Stimulated activated CD8-positive, alpha-beta memory T cell treated with anti-CD3 and anti-CD28 coated beads, Interleukin-7, amount 100 ng/mL, for 4 hours (primary cell): ENCODE measurements at places on chromosomes 3 and 15.

DNA sequence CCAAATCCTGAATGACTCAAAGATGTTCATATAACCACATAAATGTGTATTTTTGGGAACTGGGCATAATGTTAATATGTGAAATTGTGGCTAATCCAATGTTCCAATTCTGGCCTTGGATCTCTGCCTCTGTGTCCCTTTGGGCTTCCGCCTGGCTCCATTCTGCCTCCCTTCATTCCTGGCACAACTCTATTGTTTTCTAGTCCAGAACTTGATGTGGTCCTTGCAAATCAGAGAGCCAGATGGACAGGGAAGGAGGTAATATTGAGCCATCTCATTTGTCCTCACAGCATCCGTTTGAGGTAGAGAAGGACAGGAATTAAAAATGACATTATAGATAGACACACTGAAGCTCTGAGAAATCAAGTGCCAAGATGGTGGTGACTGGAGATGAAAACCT, 355.7 kb upstream of the TBL1XR1 start:
- DNase-seq, result no peak

- DNase-seq, result no peak
Measured at GRCh38 chr3:31670136-31670535, 137.4 kb downstream of the STT3B start.

GRCh38 chr3:45437383-45437782, 49.0 kb downstream of the LARS2 start:
- no peak for DNase-seq

DNA sequence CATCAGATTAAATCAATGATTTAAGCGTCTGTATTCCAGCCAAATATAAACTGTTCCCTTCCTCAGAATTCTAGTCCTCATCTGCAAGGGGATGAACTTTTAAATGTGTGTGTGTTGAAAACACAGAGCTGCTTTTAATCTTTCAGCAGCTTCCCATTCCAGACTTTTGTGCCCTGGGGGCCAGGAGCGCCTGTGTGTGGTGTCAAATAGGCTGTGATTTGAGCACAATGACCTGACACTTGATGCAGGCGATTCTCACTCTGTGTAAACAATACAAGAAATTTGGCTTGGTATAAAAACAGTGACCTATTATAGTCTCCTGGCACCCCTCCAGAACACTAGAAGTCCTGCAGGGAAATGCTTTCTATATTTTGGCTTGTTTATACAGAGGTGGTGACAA, 274.6 kb upstream of the ROPN1 start:
- DNase-seq, result no peak

- no peak for DNase-seq
Measured at GRCh38 chr3:186417791-186418190, 55.8 kb upstream of the DGKG start.

DNA sequence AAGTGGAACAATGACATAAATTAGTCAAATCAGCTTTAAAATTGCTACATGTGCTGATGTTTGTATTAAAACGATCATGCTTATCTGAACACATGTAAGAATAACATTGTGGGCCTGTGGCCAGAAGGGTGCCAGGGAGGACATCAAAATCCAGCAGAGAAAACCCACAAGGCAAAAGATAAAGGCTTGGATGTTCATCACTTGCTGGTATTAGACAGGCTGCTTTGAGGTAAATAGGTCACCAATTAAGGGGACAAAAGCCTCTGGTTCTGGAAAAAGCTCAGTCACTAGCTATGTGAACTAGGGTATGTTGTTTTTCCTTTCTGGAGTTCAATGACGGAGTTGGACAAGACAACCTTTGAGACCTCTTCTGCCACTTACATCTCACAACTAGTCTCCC, 74.4 kb upstream of the TMEM108 start:
- no peak for DNase-seq

DNA sequence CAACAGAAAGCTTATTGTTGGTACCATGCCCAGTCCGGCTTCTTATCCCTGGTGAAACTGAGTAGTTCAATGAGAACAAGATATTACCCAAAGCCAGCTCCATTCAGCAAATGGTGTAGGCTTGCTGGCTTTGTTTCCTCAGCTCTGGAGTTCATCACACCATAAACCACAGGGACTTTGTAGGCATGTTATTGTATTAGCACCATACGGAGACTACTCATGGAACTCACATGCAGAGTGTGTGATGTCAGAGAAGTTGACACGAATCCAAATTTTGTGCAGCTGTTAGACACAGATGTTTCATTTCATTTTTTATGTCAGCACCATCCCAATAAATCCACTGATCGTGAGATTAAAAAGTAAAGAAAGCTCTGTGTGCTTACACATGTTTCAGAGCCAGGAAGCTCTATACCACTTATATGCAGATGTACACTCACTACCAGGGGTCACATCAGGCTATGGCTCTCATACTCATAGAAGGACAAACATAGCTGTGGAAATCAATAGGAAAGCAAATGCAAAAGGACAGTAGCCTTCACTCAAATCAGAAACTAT, 63.4 kb upstream of the LEKR1 start:
- no peak for DNase-seq

DNA sequence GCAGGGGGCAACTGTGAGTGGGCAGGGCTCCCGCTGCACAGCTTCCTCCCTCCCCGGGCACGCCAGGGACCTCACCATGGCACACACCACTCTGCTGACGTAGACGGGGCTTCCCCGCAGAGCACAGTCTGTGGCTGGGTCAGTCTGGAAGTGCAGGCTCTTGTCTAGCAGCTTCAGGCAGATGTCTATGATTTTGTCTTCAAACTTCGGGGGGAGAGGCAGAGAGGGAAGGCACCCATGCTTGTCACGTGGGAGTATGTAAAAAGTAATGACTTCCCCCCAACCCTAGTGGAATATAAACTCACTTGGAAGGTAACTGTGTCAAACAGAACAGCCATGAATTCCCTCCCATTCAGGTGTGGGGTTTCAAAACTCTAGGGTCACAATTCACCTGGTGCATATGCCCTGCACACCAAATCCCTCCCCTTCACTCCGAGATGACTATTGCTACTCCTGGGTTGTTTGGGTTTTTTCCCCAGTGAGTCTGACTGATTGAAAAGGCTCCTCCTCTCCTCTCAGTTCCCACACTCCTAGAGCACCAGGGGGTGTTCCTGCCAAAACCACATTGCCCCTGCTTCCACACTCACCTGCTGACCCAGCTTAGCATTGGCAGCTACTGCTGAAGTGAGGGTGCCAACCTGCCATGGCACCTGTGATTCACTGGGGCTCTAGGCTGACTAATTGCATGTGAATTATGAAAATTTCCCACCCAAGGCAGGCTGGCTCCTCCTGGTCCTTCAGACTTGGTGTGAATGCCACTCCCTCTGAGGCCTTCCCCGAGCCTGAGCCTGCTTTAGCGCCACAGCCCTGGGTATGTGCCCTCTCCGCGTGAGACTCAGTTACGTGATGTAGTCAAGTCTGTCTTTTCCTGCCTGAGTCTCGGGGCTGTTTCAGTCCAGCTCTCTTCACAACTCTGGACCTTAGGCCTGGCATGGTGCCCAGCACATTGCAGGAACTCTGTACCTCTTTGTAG, 13.0 kb downstream of the TGM5 start:
- DNase-seq, result no peak

- no peak for DNase-seq
Measured at GRCh38 chr3:188021041-188021440, 132.9 kb upstream of the LPP start.

GRCh38 chr3:23961066-23961465, 16.0 kb downstream of the NR1D2 start:
- no peak for DNase-seq

DNA sequence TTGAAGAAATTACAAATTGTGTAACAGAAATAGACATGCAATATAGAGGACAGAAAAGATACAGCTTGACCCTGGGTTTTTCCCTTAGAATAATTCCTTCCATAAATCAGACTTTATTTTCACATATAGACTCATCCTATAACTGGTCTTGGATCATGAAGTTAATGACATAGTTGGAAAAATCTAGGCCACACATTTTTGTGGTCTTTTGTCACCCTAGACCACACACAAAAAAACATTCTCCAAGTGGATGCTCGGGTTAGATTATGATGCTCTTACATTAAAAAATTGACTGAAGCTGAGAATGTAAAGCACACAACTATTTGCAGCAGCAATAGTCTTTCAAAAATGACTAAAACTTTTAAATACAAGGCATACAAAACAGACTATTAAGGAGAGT, 7.5 kb upstream of the PLA2G4D start:
- DNase-seq, result no peak

DNA sequence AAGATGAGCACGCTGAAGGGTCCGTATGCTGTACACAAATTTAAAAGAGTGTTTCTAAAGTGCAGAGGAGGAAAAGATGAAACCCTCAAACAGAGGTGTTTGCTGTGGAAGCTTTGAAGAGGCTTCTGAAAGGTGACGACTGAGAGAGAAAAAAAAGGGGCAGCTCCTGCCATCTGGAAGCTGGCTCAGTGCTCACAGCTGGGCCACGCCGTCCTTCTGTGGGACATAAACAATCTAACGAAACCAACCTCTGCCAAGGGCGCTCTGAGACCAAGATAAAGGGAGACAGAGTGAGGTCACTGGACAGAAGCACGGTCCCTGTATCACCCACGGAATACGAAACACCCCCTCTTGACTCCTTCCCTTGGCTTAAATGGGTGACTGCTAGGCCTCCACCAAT, 96.3 kb upstream of the SLC6A6 start:
- no peak for DNase-seq

- no peak for DNase-seq
Measured at GRCh38 chr3:100875239-100875638, 118.0 kb downstream of the ABI3BP start.

- DNase-seq, result no peak
Measured at GRCh38 chr3:192980632-192981031, 63.0 kb upstream of the MB21D2 start.

DNA sequence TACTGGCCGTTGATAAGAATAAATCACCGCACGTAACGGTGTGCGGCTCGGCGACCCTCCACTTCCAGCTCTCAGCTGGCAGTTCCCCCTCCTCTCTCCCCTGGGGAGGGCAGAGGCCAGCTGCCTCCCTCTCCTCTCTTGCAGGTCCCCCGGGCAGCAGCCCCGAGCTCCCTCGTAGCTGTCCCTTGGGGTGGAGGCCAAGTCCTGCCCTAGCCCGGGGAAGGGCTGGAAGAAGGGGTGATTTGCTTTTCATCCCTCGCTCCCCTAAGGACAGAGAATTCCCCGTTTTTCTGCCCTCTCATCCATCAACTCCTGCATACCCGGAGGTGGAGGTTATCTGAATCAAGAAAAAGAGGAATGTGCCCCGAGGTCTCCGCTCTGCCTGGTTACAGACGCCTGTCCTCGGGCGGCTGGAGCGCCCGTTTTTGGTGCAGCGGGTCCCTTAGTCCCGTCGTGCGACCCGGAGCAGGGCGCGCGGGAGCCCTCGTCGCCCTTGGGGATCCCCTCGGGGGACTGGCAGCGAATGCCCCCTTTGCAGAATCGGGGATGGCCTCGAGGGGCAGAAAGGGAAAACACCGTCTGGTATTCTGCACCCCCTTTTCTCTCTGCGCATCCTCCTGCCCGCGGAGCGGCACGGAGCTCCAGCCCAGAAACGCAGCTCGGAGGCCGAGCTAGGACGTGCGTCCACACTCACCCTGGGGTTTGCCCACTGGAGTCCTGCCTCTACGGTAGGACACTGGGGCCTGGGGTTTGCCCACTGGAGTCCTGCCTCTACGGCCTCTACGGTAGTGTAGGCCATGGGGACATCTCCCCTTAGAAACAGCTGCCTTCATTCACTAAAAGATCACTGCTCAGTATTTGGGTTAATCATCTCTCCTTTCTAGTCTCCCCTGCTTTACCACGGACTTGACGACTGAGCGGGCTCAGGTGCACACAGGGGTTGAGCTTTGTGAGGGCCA, 2.2 kb downstream of the PTPRG start:
- no peak for DNase-seq

DNA sequence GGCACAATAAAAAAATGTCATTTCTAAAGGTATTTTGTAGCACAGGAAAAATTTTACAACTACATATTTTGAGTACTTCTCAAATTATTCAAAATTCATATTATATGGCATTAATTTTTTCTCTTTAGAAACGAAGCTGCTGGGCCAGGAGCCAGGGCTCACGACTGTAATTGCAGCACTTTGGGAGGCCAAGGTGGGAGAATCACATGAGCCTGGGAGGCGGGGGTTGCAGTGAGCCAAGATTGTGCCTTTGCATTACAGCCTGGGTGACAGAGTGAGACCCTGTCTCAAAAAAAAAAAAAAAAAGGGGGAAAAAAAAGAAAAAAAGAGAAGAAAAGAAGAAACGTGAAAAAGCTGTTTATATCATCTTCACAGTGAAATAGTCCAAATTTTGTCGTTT, 62.0 kb downstream of the CADM2 start:
- no peak for DNase-seq

GRCh38 chr3:38636881-38637280, 12.6 kb downstream of the SCN5A start:
- no peak for DNase-seq

DNA sequence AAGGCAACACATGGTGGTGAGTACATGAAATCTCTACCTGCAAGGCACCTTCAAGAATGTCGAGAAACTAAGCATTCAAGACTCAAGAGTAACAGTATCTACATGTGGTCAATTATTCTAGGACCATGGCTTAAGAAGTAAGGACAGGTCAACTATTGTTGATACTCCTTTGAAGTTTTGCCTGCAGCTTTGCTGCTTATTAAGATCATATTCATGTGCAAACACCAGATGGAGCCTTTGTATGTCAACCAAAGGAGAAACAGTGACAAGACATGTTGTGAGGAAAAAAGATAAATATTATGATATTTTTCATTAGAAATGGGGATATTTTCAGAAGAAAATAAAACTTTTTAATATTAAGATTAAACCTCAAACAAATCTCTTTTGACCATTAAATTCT, 52.3 kb upstream of the FGF7 start:
- DNase-seq, result no peak

DNA sequence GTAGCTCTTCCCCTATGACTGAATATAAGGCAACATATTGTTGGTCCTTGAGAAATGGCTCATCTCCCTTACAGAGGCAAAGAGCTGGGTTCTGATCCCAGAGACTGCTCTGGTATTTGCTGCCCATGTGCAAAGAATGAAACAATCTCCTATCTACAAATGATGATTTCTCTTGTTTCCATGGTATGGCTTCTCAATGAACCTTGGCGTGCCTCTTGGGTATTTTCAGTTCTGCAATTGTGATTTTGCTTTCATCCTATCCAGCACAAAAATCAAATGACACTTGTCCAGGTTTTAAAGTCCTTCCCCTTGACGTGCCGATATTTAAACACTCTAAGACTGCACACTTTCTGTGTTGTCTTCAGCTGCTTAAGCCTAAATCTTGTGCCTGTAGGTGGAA, 109.8 kb upstream of the NR2F2 start:
- no peak for DNase-seq

GRCh38 chr3:48232232-48232631, 8.7 kb upstream of the ZNF589 start:
- DNase-seq, result no peak

- no peak for DNase-seq
Measured at GRCh38 chr3:132641837-132642538, 17.6 kb downstream of the ACAD11 start.

GRCh38 chr15:68584756-68585573, 6.2 kb downstream of the CORO2B start:
- no peak for DNase-seq

DNA sequence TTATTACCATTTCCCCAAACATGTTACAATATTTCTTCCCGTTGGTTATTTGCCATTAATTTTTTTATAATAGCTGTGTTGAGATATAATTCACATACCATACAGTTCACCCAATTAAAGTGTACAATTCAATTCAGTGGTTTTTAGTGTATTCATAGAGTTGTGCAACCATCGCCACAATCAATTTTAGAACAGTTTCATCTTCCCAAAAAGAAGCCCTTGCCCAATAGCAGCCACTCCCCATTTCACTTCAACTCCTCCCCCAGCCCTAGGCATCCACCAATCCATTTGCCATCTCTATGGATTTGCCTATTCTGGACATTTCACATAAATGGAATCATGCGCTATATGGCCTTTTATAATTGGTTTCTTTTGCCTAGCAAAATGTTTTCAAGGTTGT, 225.1 kb downstream of the EPHB1 start:
- DNase-seq, result no peak
